Urothelium cell line (cell line): ENCODE measurements at places on chromosomes 2 and 18.

GRCh38 chr2:217367464-217367863, 507.6 kb upstream of the TNP1 start:
- DNase-seq = no peak

GRCh38 chr18:37653618-37654017, 88.0 kb upstream of the CELF4 start:
- DNase-seq = no peak

DNA sequence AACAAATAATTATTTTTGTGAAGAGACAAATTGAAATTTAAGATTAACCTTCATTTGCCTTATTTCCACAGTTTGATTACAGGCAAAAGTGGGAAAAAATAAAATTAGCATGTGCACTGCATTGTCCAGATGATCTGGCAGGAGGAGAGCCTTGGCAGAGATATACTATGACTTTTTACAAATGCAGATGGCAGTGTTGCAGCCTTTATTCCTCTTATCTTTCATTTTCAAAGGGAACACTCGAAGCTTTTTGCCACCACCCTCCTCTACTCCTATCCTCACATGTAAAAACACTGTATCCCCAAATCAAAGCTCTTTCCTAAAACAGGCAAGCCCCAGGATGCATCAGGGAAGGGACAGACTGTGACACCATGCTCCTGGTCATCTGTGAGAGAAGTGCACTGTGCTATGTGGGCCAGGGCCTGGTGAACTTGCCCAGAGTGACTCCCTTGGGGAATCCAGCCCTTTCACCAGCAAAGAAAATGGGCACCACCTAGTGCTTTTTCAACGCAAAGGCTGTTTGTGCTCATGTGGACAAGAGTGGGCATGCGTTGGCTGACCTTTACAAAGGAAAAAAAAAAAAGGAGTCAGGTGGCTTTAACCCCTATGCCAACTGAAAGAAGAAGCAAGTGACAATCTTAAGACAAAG, 74.7 kb upstream of the ETAA1 start:
- DNase-seq = peak; percentile 81

- DNase-seq = no peak
Measured at GRCh38 chr2:27441958-27442919, at the start of gene KRTCAP3. TSS of gene KRTCAP3 (plus strand) at chr2:27442381. CDS start at chr2:27442413, 32 bp downstream.

DNA sequence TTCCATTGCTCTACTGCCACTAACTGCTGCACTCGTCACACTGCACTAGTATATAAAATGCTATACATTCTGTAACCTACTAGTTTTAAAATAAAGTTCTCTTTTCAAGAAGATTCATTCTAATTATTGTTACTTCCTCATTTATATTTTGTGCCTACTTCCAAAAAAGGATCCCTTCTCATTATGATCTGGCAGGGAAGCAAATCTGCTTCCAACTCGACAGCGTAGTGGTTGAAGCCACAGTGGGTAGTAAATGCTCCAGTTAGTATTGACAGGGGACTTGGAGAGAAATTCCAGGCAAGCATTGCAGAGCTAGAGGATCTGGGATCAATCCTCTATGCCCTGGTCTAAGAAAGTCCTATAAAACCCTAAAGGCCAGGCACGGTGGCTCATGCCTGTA, 53.3 kb upstream of the AP1S3 start:
- no peak for DNase-seq
